CD4-positive, alpha-beta T cell treated with Interleukin-12 subunit alpha and Interleukin-12 subunit beta, for 1 hour (primary cell): ENCODE measurements at places on chromosomes 5 and 9.
A peak's percentile ranks its signal among the peaks of the same experiment; 100 is the strongest.

DNA sequence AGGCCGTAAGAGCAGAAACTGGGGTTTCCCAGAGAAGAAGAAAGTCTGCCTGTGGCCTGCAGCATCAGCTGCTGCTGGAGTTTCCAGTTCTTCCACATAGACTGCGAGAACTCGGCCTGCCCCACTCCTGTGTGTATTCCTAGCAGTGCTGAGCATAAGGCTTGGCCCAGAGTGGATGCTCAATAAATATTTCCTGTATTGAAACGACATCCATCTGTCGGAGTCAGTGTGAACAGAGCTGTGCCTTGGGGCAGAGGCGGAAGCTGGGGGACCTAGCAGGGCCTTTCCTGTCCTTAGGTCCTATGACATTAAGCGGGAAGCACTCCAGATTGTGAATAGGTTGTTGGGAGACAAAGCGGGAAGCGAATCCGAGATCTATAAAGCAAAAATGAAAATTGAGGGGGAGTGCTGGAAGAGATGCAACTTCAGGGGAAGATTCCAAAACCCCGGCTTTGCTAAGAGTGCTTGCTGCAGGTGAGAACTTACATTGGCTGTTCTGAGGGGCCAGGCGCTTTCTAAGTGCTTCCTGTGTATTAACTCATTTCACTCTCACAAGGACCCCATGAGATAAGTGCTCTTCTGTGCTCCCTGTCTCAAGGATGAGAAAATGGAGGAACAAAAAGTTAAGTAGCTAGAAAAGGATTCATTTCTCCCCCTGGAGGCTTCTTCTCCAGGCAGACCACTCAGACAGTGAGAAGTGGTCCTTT lies 76.1 kb upstream of the CXCL14 start:
- no peak for DNase-seq

DNA sequence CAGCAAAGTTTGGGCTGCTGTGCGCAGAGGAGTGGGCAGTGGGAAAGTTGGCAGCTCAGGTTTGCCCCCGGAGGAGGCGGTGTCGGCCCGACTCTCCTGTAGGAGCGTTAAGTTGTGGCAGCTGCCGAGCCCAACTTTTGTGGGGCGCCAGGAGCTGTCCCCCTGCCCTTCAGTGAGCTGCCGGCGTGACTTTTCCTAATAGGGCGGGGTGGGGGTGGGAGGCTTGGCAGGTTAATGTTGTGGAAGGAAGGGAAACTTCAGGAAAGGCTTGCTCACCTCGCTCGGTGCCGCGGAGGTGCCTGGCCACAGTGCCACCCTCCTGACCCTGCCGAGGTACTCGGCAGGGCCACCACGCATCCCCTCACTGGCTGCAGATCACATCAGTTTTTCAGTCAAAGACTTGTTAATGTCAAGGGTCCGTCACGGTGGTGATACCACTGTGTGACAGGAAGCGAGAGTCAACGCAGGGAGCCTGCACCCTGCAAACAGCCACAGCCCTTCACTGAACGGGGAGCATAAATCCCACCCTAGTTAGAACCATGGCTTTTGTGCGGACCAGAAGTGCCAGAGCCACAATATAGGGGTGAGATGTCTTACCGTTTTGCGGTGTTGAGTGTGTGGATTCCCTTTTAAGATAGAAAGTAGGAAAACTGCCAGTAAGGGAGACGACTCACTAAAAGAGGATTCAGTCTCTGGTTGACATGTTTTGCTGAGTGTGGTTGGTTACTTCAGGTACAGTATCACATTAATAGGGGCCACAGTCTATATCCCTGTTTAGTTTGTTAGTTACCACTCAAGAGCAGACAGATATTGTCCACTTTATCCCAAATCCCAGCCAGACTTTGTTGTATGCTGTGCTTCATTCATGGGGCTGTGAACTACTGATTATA lies 796 bp downstream of the LNPEP start:
- DNase-seq, result peak; percentile 46

DNA sequence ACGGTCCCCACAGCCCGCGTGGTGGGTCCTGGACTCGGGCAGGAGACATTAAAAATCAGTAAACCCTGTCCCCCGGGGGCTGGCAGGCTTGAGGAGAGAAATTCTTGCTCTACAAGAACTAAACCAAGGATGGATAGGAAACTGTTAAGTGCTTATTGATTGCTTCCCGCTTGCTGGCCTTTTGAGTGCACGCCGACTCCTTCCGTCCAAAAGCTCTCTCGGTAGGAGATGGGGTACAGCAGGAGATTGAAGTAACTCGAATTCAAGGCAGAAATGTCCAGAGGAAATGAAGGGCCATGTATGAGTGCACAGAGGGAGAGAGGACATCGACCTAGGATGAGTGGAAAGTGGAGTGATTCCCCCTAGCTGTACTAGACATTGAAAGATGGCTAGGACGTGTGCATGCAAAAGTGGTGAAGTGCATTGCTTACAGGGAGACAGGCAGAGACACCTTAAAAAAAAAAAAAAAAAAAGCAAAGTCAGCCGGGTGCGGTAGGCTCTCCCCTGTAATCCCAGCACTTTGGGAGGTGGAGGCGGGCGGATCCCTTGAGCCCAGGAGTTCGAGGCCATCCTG lies 923 bp downstream of the RECK start:
- DNase-seq, result no peak

GRCh38 chr9:93575796-93576257 lies 557 bp upstream of the PHF2 start:
- DNase-seq, result peak; percentile 67

DNA sequence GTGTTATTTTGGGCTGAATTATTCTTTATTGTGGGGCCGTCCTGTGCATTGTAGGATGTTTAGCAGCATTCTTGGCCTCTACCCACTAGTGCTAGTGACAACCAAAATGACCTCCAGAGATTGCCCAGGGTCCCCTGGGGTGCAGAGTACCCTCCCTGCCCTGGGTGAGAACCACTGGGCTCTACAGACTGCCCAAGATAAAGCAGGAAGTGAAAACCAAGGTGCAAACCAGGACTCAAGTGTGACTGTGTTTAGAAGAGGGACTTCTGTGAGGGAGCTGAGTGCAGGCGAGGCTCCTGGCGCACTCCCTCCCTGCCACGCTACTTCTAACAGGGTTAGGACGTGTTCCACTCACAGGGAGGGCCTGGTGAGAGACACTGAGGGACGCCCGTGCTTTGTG lies 41.6 kb downstream of the USP20 start:
- no peak for DNase-seq

- DNase-seq, result peak; percentile 7
Measured at GRCh38 chr5:67510204-67510603, 313.6 kb upstream of the CD180 start.

GRCh38 chr5:177445052-177445916 lies 1.3 kb upstream of the PRR7 start:
- peak; percentile 52 for DNase-seq

GRCh38 chr9:38061326-38061977 lies 7.6 kb downstream of the SHB start:
- no peak for DNase-seq

DNA sequence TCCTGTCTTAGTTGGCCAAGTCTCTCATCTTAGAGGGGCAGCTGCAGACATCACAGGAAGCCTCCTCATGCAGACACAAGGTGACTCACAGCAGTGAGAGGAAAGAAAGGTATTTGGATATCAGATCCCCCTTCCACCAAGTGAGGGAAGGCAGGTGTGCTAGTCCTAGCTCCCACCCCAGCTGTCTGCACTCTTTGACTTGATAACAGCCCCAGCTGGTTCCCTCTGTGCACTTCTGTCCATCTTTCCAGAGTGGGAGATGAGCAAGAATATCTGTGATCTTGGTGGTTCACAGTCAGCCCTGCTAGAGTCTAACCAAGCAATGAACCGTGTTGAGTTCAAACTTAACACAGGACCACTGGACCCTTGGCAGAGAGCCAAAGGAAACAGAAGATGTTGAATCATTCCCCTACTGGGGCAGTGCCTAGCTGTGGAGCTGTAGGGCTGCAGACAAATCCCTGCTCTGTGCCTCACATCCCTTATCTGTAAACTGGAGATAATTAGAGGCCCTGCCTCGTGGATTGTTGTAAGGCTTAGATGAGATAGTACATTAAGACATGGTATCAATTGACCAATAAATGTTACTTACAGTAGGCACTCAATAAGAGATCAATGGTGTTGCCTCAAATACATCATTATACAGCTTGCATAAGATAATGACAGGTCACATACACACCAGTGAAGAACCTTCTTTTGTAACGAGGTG lies 39.1 kb downstream of the SH3RF2 start:
- DNase-seq, result no peak

DNA sequence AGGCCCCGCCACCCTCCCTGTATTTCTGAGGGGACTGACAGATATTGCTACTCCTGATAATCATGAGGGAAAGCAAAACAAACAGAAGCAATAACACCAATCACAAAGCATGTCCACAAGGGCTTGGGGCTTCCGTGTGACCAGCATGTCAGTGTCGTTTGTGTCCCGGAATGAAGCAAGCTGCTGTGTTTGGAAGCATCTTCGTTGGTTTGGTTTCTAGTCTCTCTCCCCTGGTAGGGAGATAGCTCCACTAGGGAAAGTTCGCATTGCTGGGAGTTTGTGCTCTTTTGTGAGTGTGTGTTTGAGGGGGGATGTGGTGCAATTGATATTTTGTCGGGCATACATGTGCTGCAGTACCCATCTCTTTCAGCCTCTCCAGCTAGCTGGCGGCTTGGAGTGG lies 1.4 kb downstream of the GRIA1 start:
- no peak for DNase-seq

DNA sequence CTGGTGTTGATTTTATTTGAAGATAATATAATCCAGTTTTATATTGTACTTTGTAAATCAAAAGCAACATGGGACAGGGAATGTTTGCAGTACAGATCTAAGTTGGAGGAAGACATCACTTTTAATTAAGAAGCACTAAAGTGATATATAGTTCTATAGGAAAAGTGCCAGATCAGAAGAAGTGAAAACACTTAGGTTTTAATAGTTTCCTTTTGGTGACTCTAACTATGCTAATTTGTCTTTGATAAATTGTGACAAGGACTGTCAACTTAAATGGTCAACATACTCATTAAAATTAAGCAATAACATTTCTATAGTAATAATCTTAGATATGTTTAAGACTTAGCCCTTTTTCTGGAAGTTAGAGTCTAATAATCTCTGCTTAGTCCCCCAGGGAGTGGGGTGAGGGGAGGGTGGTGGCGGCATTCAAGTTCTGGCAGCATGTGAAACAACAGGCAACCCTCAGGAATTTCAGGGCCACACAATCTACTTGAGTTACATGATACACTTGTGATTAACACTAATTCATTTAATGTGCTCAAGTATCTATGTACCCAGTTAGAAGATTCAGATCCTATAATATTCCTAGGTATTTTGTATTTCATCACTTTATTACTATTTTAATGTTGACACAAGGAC lies 1026.5 kb downstream of the NR2F1-AS1 start:
- no peak for DNase-seq

- no peak for DNase-seq
Measured at GRCh38 chr5:119402081-119402480, 46.3 kb downstream of the TNFAIP8 start.

GRCh38 chr9:105901514-105902109 lies 207.3 kb downstream of the TMEM38B start:
- DNase-seq, result no peak

GRCh38 chr5:153824909-153825308 lies 213.8 kb downstream of the FAM114A2 start:
- DNase-seq, result no peak

- no peak for DNase-seq
Measured at GRCh38 chr5:179780362-179780761, 13.4 kb upstream of the LTC4S start.

DNA sequence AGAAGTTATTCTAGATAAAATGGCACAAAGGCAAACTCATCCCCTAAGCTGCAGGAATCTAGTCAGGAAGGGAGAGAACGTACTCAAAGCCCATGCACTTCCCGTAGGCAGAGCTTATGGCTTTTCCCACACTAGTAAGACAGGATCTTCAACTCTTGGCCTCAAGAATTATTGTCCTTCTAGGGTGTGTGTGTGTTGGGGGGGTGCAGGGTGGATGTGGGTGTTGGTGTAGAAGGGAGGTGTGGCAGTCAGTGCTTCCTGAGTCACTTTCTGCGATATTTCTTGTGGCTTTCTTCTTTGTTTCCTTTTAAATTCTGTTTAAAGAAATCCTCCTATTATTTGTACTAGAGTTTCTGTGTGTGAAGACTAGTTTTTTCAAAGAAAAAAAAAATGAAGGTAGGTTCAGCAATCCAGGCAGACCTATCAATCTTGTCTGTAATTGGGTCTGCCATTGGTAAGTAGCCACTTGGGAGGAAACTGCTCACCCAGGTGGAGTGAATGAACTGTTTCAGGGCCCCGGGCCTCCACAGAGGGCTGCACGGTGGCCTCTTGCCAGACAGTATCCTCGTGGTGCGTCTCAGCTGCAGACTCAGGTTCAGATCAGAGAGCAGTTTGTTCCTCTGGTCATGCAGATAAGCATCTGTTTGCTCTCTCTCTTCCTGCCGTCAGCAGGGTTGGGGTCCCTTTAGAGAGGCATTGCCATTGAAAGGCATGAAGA lies 131.9 kb downstream of the NPR3 start:
- no peak for DNase-seq

- DNase-seq, result no peak
Measured at GRCh38 chr9:134877541-134877940, 3.1 kb upstream of the FCN2 start.

GRCh38 chr5:61734966-61735365 lies 402.9 kb downstream of the ZSWIM6 start:
- DNase-seq, result no peak

GRCh38 chr9:131411719-131412681 lies 18.1 kb downstream of the PRRC2B start:
- DNase-seq, result no peak

- DNase-seq, result no peak
Measured at GRCh38 chr5:56123531-56124243, 109.4 kb downstream of the ANKRD55 start.

DNA sequence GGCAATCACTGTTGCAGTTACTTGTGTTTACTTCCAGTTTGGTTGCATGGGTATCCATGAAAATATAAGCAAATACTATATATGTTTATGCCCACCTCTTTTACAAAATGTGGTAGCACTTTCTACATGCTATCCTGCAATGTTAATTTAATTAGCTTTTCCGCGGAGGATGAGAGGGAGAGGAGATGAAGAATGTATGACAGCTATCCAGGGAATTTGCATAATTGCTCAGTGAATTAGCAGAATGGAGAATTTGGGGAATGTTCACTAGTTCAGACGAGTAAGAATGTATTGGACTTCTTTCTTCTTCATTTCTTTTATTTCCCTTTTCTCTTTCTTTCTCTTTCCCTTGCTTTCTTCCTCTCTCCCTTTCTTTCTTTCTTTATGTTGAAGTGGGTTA lies 140.7 kb upstream of the SLC28A3 start:
- DNase-seq, result no peak

DNA sequence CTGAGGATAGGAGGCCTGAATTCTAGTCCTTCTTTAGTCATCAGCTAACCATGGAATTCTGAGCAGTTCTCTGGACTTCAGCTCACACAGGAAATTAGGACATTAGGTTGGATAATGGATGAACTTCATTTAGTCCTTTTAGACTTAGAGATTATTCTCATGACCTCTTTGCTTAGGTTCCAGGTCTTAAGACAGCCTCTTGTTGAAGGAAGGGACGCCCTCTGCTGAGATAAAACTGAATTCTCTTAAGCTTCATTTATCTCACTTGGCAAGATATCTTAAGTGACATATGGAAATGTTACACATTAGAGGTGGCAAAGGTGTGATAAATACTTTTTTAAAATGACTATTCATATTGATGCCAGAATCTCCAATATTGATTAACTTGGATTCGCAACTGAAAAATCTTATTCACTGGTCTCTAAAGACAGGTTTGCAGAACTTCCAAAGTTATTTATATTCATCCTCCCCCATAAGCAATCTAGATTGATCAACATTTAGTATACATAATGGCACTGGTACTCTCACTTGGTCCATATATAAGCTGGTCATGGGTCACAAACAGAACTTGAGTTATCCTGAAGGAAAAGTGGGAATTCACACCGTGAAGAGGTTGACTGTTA lies 16.9 kb upstream of the ZNF366 start:
- no peak for DNase-seq

GRCh38 chr9:18970393-18970792 lies 62.6 kb downstream of the SAXO1 start:
- no peak for DNase-seq
